ENCODE measurements at places on chromosomes 13 and 19.

- no peak for DNase-seq
Measured at GRCh38 chr13:99973163-99973807, 1.7 kb upstream of the ZIC5 start.

DNA sequence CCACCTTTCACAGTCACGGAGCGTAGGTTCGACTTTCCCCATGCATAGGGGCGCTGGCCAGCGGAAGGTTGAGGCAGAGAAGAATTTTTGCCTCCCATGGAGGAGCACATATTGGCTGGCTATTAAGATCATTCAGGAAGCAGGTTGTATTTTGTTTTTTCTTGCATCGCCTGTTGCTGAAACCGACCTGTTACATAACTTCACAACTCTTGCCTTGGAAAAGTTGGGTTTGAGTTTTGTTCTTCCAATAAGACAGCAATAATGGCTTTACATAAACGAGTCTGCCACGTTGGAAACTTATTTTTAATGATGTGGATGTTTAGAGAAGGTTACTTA lies 1.4 kb downstream of the UPF1 start:
- no peak for DNase-seq

GRCh38 chr13:73403355-73404120 lies 344.7 kb downstream of the KLF5 start:
- no peak for DNase-seq

DNA sequence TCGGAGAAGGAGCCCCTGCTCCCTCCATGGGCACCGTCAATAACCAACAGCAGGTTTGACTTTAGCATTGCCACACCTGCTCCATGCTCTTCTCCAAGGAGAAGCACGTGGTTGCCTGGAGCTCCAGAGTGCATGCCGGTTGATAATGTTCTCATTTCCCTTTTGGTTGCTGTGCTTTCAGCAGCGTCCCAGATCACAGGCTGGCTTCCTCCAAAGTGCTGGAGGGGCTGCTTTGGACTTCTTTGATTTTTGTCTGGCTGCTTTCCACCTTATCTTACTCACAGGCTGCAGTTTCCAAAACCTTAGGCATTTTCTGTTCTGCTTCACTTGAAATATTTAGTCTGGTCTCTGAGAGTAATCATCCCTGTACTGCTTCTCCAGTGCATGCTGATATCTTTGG lies 123.8 kb upstream of the IRS2 start:
- DNase-seq: no peak

DNA sequence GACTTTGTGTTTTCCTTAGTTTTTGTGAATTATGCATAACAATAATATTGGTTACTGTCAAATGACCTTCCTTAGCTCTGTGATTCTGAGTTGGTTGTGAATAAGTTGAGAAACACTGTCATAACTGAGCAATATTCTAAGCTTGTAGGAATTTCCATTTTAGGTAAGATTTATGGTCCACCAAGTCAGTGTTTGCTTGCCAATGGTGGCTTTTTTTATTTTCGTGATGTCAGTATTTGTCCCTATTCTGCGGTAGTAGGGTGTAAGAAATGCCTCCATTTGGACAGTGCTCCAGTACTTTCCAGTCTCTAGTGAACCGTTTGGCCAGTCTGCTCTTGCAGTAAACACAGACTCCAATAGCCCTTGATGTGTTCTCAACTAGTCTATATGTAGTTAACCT lies 94.7 kb downstream of the FRY start:
- DNase-seq: no peak

DNA sequence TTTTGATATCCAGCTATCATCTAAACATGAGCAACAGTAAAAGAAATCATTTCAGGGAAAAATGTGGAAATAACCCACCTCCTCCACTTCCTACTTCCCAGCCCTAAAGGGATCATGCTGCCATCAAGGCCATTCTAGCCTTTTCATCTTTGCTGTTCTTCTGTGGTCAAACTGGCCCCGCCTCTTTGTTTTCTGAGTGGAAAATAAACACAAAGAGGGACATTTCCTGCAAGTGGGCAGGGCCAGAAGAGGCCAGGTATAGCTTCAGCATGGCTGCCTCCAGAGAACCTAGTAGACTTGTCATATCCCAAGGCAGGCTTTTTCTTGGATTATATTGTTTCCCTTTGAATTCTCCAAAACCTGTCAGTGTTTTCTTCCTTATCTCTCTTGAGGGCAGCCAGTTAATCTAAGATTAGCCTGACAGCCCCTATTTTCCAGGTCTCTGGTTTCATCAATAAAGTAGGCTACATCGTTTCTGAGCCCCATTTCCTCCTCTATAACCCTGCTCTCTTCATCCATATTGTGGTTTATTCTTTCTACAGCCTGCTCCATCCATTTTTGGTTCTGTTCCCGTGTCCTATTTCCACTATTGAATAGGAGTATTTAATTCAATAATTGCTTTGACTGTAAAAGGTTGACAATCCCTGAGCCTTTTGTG lies 117.6 kb downstream of the GPC6 start:
- DNase-seq: no peak

DNA sequence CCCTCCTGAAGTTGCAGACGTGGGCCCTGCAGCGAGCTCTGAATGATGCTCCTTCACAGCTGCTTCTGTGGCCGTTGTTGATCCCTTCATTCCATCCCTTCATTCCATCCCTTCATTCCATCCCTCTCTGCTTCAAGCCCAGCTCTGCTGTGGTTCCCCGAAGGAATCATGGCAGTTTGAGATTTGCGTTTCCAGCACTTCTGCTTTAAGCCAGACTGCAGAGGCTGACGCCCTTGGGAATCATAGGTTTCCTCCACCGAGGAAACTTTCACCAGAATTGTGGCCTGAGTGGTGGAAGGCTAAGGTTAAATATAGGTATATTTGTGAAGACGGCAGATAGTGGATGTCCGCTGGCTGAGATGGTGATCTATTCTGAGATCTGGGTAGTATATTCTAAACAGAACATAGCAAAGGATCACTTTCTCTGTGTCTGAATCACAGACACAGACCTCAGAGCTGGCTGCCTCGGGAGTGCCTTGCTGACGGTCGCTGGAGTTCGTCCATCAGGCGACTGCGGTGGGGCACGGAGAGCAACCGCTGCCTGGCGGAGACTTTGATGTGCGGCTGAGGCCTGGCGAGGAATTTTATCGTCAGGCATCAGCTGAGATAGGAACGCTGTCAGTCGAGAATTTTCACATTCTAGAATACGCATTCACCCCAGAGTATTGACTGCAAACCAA lies 42.8 kb upstream of the DCUN1D2 start:
- DNase-seq: no peak

GRCh38 chr13:106445996-106446395 lies 89.5 kb downstream of the EFNB2 start:
- DNase-seq: no peak

- DNase-seq: no peak
Measured at GRCh38 chr13:36282821-36283432, 14.7 kb downstream of the CCDC169 start.

GRCh38 chr13:51707461-51707860 lies 96.5 kb downstream of the DHRS12 start:
- DNase-seq: no peak

DNA sequence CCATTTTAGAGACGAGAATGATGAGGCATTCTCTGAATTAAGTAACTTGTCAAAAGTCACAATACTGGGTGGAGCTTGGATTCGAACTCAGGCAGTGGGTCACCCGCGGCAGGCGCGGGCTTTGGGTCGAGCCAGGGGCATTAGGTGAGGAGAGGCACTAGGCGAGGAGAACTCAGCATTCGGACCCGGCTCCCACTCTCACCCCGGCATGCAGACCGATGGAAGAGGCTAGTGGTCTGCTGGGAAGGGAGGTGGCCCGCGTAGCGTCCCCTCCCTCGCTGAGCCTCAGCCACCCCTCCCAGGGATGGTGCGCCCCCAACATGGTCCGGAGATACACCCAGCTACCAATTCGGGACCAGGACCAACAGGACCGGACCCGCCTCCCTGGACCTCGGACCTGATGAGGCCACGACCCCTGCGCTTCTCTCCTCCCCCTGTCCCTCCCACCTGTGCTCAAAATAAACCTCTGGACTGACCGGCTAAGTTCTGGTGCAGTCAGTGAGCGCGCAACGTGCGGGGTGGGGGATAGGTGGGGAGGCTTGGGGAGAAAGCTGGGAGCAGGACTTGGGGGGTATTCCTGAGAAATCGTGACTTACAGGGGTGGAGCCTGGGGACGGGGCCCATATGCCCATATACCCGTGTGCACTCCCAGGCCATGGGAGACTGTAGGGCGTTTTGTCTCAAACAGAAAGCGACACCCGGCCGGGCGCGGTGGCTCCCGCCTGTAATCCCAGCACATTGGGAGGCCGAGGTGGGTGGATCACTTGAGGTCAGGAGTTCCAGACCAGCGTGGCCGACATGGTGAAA lies 1.3 kb upstream of the SNAPC2 start:
- DNase-seq: no peak

GRCh38 chr13:66716538-66716937 lies 513.6 kb downstream of the PCDH9 start:
- no peak for DNase-seq

- no peak for DNase-seq
Measured at GRCh38 chr19:6271721-6272410, 7.9 kb downstream of the MLLT1 start.

DNA sequence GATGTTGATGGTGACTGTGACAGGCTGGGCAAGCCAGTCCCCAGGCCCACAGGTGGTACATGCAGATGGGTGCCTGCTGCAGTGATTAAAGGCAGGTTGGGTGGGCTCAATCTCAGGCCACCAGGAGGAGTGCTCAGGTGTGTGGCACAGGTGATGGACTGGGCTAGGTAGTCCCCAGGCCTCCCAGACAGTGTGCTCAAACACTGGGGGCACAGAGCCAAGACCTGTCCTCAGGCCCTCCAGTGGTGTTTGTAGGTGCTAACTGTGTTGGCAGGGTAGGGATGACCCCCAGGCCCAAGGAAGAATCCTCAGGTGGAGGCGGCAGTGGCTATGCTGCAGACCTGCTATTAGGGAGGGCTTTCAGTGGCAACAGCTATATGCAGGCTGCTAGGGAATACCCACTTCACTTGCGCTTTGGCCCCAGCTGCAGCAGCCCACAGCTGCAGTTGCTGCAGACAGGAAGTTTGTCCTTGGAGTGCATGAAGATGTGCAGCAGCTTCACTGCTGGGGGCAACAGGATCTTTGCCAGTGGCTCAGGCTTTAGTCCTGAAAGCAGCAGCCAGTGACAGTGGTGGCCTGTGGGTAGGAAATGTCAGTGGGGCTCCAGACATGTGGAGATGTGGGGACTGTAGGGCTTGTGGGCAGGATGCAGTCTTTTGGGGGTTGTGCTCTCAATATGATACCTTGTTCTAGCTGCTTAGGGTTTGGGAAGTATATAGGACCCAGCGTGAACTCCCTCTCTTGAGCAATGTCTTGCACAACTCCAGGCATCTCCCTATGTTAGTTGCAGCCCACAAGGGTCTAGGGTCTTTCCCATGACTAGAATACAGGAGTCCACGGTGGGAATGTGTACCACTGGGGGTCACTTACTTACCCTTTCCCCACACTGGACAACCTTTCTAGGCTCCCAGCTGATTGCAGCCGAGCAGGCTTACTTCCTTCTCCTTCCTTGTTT lies 54.1 kb upstream of the MLNR start:
- no peak for DNase-seq

GRCh38 chr13:20398459-20398858 lies 127.2 kb downstream of the CRYL1 start:
- DNase-seq: no peak

DNA sequence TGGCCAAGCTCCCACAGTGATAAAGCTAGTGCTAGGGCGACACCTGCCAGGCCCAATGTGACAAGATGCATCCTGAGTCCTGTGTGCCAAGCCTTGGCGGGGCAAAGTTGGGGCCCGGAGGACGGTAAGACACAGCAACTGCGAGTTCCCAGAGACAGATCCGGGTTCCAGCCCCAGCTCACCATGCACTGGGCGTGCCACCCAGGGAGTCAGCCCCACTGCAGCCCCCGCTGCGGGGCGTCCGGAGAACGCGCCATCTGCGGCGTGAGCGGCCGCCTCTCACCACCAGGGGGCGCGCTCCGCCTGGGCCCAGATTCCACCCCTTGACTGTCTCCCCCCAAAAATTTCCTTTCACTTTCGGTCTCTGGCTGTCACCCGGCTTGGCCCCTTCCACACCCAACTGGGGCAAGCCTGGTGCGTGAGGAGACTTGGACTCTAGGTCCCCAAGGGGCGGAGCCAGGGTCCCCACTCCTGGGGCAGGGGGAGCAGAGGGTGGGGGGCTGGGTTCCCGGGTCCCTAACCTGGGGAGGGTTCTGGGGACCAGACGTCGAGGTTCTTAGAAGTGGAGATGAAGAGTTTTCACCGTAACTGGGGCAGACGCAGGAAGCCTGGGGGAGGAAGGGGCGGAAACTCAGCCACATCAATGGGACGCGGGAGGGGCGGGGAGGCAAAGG lies at the start of gene FLT3LG:
Gene FLT3LG, plus strand, starts transcription at position 348 of the 674 bp plus-strand sequence. CDS start 425 bp downstream, outside the sequence.
- DNase-seq: no peak

DNA sequence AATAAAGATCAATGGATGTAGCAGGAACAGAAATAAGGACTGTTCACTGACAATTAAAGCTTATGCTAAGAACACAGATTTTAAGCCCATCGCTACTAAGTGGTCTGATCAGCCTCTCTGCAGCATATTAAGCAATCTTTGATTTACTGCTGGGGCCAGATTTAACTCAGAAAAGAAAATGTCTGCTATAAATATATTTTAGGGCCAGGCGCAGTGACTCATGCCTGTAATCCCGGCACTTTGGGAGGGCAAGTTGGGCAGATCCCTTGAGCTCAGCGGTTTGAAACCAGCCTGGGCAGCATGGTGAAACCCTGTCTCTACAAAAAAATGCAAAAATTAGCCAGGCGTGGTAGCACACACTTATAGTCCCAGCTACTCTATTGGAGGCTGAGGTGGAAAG lies 43.0 kb downstream of the METTL21C start:
- DNase-seq: no peak

- DNase-seq: no peak
Measured at GRCh38 chr19:18833849-18834643, 2.3 kb downstream of the UPF1 start.

DNA sequence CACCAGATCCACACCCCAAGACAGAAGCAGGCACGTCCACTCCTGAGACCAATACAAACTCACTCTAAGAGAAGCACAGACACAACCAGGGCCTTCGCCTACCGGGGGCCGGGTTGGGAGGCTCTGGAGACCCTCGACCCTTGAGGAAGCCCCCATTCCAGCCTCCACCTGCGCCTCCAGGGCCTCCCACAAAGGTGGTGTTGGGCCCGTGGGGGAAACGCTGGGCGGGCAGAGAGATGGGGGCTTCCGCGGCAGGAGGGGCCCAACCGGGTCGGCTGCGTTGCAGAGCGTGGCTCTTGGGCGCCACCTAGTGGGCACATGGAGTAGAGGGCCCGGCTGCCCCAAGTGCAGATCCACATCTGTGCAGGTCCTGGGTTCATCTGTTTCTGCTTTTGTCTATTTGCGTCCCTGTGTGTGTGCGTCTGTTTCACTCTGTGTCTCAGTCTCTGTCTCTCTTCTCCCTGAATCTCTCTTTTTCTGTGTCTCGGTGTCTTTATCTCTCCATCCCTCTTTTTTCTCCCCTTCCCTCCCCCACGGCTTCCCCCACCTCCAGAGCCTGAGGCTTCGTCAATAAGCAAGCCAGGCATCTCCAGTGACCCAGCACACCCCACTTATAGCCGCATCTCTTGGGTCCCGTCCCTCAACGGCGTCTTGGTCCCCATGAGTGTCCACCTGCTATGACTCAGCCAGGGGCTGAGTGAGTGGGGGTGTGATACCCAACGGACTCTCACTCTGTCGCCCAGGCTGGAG lies 10.5 kb upstream of the TINCR start:
- no peak for DNase-seq

- DNase-seq: no peak
Measured at GRCh38 chr19:22545751-22546150, 88.4 kb upstream of the ZNF492 start.

GRCh38 chr13:114161028-114161556 lies 18.0 kb upstream of the CFAP97D2 start:
- no peak for DNase-seq

GRCh38 chr13:76792731-76793347 lies 93.4 kb downstream of the KCTD12 start:
- DNase-seq: no peak

Measured in SK-N-MC (cell line).